ENCODE measurements at places on chromosomes 2 and 18.
A peak's percentile ranks its signal among the peaks of the same experiment; 100 is the strongest.

GRCh38 chr18:10410472-10411308 lies 43.7 kb upstream of the APCDD1 start:
- H3K4me1 ChIP-seq, result peaks cover 46% of the 10 kb centered on the region
- no peak for DNase-seq
- H3K27ac ChIP-seq, result peak overlapping the region; percentile 51

- no peak overlapping the region for H3K4me3 ChIP-seq
- DNase-seq, result no peak
- H3K27me3 ChIP-seq, result no peaks in the 10 kb centered on the region
- no peaks in the 10 kb centered on the region for H3K36me3 ChIP-seq
- H3K4me1 ChIP-seq, result peaks cover 44% of the 10 kb centered on the region
- H3K27ac ChIP-seq, result peak overlapping the region; percentile 50
These were observed 57.8 kb upstream of the TXNDC2 start for GRCh38 chr18:9827793-9828505.

GRCh38 chr2:30561349-30561748 lies 114.3 kb downstream of the LCLAT1 start:
- H3K4me1 ChIP-seq, result no peaks in the 10 kb centered on the region
- no peaks in the 10 kb centered on the region for H3K27me3 ChIP-seq
- no peaks in the 10 kb centered on the region for H3K36me3 ChIP-seq
- no peak for DNase-seq
- H3K27ac ChIP-seq, result no peak overlapping the region
- H3K4me3 ChIP-seq, result no peak overlapping the region

DNA sequence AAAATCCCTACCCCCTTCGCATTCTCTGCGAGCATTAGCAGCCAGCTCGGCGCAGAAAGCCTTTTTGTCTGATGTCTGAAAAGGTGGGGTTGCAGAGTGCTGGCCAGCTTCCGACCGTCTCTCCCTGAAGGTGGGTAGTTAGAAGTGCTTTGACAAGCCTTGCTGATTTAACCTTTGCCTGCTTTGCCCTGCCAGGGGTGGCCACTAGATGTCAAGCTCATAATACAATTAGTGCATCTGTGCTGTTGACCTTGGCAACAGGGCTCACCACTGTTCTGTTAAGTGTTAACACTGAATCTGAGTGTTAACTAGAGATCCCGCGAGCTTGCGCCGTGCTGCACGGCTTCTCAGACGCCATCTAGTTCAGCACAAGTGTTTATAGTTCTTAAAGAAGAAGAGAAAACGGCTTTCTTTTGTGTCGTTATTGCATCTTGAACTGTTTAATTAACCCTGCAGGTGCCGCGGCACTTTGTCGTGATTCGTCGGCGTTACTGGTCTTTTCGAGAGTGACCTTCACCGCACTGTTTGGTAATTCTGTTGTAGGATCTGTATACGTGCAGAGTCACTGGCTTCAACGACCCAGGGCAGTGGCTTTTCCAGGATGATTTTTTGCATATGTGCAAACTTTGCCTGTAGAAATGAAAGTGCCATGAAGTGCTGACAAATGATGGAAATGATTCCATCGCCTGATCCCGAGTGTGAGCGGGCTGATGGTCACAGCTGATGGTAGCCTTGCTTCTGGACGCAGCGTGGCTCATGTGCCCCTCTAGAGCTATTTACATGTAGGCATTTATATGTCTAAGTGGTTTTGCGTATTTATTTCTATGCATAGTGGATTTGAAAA lies 5.5 kb downstream of the SALL3 start:
- no peak overlapping the region for H3K4me3 ChIP-seq
- no peak overlapping the region for H3K27ac ChIP-seq
- DNase-seq, result no peak

DNA sequence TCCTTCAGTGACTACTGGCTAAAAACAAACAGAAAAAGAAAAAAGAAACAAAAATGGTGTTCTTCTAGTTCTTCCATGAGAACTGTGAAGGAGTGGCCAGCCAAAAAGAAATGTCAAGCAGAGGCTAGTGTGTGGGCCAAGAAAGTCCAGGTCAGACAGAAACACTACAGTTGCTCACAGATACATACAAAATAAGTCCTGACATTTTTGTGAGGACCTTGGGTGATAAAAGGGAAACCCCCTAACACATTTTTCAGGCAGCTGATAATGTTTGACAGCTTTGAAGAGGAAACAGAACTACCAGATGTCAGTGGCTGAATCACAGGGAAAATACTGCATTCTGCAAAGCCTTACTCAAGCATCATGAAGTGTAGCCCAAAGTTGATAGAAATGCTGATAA lies 28.1 kb downstream of the ARHGAP25 start:
- H3K36me3 ChIP-seq, result no peaks in the 10 kb centered on the region
- no peaks in the 10 kb centered on the region for H3K27me3 ChIP-seq
- H3K4me1 ChIP-seq, result peaks cover 38% of the 10 kb centered on the region
- no peak for DNase-seq

DNA sequence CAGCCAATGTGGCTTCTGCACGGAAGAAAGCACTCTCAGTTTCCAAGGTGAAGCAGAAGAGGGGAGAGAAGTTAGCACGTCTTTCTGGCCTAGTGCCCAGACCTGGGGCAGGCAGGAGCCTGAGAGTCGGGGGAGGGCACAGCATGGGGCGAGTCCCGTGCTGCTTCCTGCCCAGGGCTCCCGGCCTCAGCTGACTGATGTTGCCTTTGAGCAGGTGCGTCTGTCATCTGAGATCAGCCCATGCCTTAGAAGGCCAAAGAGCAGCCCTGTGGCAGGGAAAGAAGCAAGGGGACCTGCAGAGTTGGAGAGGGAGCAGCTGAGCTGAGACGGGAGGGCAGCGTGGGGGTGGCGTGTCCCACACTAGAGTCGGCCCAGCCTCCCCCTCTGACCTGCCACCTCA lies 3.3 kb downstream of the KCNIP3 start:
- H3K27me3 ChIP-seq, result peaks cover 3% of the 10 kb centered on the region
- H3K4me3 ChIP-seq, result no peak overlapping the region
- no peak overlapping the region for H3K27ac ChIP-seq
- no peaks in the 10 kb centered on the region for H3K36me3 ChIP-seq
- no peak for DNase-seq

DNA sequence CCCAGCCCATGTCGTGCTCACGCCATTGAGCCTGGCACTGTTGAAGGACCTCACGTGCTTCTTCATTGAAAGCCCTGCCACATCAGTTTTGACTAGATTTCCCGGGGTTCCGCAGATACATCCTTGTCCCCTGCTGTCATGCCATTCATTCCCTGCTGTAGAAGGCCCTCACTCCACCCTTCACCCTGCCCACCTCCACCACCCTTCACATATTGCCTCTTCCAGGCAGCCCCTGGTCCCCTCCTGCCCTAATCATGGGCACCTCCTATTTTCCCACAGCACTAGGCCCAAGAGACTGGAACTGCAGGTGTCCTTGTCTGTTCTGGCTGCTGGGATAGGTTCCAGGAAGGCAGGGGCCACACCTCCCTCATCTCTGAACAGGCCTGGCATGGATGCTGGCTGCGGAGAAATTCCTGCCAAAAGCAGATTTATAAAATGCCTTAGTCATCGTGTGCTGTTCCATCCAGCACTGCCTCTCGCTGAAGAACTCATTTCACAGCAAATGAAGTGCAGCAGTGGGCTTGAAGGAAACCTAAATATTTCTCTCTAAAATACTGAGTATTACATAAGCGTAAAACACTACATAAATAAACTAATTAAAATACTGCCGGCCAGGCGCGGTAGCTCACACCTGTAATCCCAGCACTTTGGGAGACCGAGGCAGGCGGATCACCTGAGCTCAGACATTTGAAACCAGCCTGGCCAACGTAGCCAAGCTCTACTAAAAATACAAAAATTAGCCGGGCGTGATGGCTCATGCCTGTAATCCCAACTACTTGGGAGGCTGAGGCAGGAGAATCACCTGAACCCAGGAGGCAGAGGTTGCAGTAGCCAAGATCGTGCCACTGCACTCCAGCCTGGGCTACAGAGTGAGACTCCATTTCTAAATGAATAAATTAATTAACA lies 38.4 kb downstream of the EIF4E2 start:
- no peaks in the 10 kb centered on the region for H3K36me3 ChIP-seq
- no peaks in the 10 kb centered on the region for H3K27me3 ChIP-seq
- DNase-seq, result no peak
- H3K4me3 ChIP-seq, result no peak overlapping the region
- H3K4me1 ChIP-seq, result peaks cover 39% of the 10 kb centered on the region
- H3K27ac ChIP-seq, result peak overlapping the region; percentile 62

DNA sequence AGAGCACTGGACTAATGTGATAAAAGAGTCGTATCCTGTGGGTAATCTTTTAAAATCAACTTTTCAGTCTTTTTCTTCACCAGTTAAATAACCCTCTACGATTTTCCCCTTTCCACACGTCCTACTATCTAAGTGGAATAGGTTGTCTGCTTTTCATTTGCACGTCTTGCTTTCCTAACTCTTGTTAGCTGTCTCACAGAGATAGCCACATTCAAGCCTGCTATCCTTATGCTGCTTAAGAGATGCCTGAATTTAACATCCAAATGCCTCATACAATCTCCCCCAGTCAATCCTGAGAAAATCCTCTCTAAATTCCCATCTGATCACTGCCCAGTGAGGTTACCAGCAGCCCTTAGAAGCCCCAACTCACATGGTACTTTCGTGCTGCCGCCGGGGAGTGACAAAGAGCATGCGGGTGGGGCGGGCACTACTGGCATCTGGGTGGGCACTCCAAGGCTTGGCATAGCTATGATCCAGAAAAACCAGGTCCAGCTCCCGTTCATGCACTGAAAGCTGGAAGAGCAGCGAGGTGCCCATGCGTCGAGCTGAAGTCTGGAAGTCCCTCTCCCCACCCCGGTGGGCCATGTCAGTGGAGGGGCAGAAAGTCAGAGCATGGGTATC lies 1.5 kb downstream of the KANSL3 start:
- H3K27ac ChIP-seq, result no peak overlapping the region
- peaks cover 16% of the 10 kb centered on the region for H3K36me3 ChIP-seq
- no peak for DNase-seq
- peaks cover 37% of the 10 kb centered on the region for H3K4me1 ChIP-seq
- H3K27me3 ChIP-seq, result no peaks in the 10 kb centered on the region
- peak overlapping the region; percentile 85 for H3K4me3 ChIP-seq

DNA sequence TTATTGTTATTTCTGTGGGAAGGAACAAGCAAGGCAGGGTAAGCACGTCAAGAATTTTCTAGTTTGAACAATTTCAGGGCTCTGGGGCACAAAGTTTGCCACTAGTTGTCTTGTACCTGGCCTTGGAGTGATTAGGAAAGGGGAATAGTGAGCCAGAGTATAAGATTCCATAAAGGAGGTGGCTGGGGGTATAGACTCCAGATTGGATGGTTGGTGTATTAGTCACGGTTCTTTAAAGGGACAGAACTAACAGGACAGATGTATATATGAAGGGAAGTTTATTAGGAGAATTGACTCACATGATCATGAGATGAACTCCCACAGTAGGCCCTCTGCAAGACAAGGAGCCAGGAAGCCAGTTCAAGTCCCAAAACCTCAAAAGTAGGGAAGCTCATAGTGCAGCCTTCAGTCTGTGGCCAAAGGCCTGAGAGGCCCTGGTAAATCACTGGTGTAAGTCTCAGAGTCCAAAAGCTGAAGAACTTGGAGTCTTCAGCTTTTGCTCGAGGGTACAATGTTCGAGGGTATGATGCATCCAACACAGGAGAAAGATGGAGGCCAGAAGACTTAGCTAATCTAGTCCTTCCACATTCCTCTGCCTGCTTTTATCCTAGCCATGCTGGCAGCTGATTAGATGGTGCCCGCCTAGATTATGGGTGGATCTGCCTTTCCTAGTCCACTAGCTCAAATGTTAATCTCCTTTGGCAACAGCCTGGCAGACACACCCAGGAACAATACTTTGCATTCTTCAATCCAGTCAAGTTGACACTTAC lies 31.5 kb upstream of the PTPRM start:
- H3K27ac ChIP-seq, result no peak overlapping the region
- no peak for DNase-seq
- no peaks in the 10 kb centered on the region for H3K36me3 ChIP-seq
- no peaks in the 10 kb centered on the region for H3K4me1 ChIP-seq

DNA sequence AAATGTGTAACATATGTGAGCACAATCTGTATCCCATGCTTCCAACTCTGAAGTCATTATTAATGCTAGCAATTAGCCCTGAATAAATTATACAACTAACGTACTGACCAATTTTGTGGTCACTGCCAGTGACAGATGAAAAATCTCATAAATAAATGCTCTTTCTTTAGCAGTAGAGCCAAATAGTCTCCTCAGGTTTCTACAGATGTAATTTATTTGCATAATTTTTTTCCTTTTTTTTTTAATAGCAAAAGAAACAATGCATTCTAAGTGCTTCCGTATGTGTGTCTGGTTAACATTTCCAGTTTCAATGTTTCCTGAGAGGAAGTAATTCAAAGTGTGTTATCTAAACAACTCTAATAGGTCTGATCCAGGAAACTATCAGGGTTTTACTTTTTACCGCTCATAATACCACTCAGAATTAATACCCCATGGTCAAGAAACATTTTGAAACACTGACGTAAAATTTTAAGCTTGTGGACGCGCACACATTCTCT lies 108.4 kb downstream of the MEP1B start:
- no peak overlapping the region for H3K27ac ChIP-seq
- peaks cover 19% of the 10 kb centered on the region for H3K4me1 ChIP-seq
- H3K27me3 ChIP-seq, result no peaks in the 10 kb centered on the region
- H3K4me3 ChIP-seq, result no peak overlapping the region
- DNase-seq, result no peak
- H3K36me3 ChIP-seq, result no peaks in the 10 kb centered on the region

DNA sequence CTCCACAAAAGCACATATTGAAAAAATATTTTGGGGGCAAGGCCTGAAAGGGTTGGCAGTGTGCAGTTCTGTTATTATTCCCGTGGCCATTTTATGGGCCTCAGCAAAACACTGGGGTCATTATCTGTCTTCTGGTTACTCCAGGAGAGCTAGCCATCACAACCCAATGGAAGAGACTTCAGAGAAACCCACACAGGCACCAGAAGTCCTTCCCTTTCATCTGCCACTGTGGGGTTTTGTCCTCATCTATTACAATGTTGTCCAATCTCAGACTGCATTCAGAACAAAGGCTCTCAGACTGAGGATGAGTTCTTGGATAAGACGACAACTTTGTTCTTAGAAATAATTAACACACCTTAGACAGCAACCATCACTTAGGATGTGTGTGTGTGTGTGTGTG lies 98.4 kb downstream of the PIEZO2 start:
- no peaks in the 10 kb centered on the region for H3K36me3 ChIP-seq
- no peaks in the 10 kb centered on the region for H3K4me1 ChIP-seq
- no peak for DNase-seq

GRCh38 chr2:228613133-228613850 lies 431.8 kb upstream of the SPHKAP start:
- no peaks in the 10 kb centered on the region for H3K27me3 ChIP-seq
- H3K4me3 ChIP-seq, result no peak overlapping the region
- no peaks in the 10 kb centered on the region for H3K36me3 ChIP-seq

- H3K27ac ChIP-seq, result peak overlapping the region; percentile 31
- no peaks in the 10 kb centered on the region for H3K27me3 ChIP-seq
- H3K4me3 ChIP-seq, result no peak overlapping the region
- no peaks in the 10 kb centered on the region for H3K36me3 ChIP-seq
These were observed 190.5 kb upstream of the TWIST2 start for GRCh38 chr2:238657132-238658053.

Data from suprapubic skin (tissue), 4 donors.